ENCODE measurements at places on chromosomes 1 and 21. TPM values are rescaled to one million over a fixed set of nuclear protein-coding genes. Genes with fewer than 3 reads are reported as not detected.
A peak's percentile ranks its signal among the peaks of the same experiment; 100 is the strongest.

The IRF6 gene
- polyA plus RNA-seq = 0.49 TPM

The COL6A1 gene
- 1.7 TPM for polyA plus RNA-seq

The OR14C36 gene
- not detected for polyA plus RNA-seq

DNA sequence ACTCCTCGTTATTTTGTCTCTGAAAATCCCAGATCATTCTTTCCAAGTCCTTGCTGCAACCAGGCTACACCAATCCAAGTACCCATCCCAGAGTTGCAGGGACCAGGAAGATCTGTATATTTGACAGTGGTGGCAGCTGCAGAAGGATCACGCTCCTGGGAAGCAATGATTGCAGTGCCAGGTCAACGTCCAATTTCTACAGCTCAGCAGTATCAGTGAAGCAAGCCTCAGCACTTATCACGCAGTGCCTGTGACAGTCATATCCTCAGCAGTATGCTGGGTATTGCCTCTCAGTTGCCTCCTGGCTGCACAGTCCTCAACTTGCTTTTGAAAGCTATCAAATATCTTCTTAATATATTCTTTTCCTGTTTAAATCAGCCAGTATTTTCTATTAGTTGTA lies 66.7 kb downstream of the BARHL2 start:
- H3K27me3 ChIP-seq = peaks cover 29% of the 10 kb centered on the region
- H3K4me1 ChIP-seq = no peaks in the 10 kb centered on the region
- no peak for DNase-seq
- H3K27ac ChIP-seq = no peak overlapping the region

- H3K27me3 ChIP-seq = peaks cover 7% of the 10 kb centered on the region
- no peaks in the 10 kb centered on the region for H3K4me1 ChIP-seq
- H3K36me3 ChIP-seq = no peaks in the 10 kb centered on the region
These were observed 310.2 kb upstream of the AJAP1 start for GRCh38 chr1:4344065-4344732.

DNA sequence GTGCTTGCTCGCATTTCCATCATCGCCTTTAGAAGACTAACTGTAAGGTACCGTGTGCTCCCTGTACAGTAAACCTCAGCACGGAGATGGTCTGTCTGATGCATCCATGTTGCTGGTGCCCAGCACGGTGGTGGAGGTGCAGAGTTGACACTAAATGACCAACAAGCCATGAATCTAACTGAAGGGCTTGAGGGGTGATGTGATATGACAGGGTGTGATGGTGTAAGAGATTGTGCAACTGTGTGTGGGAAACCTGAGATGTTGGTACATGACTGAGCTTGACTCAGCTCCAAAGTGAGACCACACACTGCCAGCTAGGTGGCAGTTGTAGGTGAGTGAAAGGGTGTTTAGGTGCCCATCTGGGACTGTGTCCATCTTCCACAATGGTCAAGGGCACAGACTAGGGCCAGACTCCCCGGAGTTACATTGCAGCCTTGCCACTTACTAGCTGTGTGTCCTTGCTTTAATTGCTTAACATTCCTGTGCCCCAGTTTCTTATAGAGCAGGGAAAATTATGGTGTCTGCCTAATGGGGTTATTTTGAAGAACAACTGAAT lies 21.4 kb downstream of the SLC2A1 start:
- H3K36me3 ChIP-seq = peaks cover 7% of the 10 kb centered on the region
- DNase-seq = no peak
- H3K4me1 ChIP-seq = peaks cover 99% of the 10 kb centered on the region
- peak overlapping the region; percentile 42 for H3K4me3 ChIP-seq

- no peaks in the 10 kb centered on the region for H3K4me1 ChIP-seq
- H3K4me3 ChIP-seq = no peak overlapping the region
- no peak for DNase-seq
- no peak overlapping the region for H3K27ac ChIP-seq
- no peaks in the 10 kb centered on the region for H3K36me3 ChIP-seq
- H3K27me3 ChIP-seq = peaks cover 2% of the 10 kb centered on the region
These were observed 30.2 kb downstream of the BRDT start for GRCh38 chr1:91979383-91979782.
